RWPE1 (cell line): ENCODE measurements at places on chromosomes 2 and 18.

DNA sequence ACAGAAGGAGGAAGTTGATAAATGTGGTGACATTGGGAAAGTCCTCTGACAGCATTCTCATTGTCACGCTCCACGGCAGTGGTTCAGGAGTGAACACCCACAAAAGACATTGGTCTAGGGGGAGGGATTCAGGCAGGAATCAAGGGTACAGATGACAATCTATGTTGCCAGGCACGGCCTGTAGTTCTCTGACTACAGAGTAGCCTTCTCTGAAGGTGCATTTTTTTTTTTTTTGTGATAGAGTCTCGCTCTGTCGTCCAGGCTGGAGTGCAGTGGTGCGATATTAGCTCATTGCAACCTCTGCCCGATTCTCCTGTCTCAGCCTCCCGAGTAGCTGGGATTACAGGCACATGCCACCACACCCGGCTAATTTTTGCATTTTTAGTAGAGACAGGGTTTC is 7.4 kb upstream of the MOB1A start:
- no peak for DNase-seq

DNA sequence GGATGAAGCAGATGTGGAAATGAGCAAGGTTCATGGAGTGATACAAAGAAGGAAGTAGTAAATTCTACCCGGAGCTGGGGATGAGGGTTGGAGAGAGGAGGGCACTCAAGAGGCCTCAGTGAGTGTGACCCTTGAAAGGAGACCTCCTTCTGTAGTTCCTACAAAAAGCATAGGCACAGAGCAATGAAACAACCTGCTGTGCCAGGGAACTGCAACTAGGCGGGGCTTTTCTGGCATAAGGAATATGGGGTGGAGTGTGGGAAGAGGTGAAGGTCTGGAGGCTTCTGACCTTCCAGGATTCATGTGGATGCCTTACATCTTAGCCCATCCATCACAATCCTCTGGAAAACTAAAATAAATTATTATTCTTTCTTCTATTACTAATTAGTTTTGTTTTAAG is 25.5 kb upstream of the PGAP1 start:
- no peak for DNase-seq

GRCh38 chr2:197706839-197707207 is 1.7 kb downstream of the MARS2 start:
- DNase-seq: peak; percentile 4

DNA sequence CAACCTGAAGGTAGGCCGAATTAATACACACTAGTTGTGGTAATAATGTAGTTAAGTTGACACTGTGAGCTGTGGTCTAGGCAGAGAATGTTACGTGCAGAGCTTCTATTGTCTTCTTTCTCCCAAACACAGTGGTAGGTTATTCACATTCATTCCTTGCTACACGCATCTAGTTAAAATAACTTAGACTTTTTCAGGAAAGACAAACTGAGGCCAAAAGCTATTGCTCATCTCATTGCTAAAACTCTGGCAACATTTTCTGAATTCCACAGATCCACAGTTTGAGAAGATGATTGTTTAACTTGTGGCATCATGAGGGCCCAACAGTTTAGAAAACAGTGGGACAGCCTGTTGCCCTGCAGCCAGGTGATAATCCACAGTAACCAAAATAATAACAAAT is 850.4 kb upstream of the FSHR start:
- DNase-seq: no peak

- no peak for DNase-seq
Measured at GRCh38 chr2:54504866-54505265, 48.7 kb downstream of the SPTBN1 start.

GRCh38 chr2:101500180-101500579 is 25.3 kb upstream of the RFX8 start:
- DNase-seq: no peak

- no peak for DNase-seq
Measured at GRCh38 chr2:187266147-187266546, 181.9 kb downstream of the CALCRL start.

GRCh38 chr2:219620546-219620945 is 6.9 kb upstream of the SLC4A3 start:
- no peak for DNase-seq

- DNase-seq: no peak
Measured at GRCh38 chr2:187569571-187569970, 15.3 kb upstream of the TFPI start.

DNA sequence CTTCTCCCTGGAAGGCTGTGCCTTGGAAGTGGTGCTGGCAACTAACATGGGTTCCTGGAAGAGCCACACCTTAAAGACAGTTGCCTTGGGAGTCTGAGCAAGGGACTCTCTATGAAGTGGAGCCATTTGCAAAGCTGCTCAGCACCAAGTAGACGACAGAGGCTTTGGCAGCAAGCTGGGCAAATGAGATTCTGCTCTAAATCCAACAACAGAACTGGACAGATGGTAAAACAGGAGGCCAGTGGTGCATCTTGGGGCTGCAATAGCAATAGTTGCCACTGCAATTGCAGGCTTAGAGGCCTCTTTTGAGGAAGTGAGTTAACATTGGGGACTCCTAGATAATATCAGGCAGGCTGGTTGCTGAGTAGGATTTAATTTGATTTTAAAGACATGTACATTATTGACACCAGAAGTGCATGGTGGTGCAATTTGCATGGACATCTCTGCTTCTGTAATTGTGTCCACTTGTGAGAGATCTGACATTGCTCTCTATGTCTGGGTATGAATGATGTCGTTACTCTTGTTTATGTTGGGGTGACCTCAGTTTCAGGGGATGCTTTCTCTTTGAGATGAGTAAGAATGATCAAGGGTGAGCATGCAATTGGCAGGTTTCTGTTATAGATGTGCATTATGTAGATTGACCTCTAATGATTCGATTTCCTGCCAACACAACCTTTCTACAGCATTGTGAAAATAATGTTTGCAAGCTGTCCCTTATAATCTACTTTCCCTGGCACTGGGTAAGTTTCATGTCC is 568.3 kb upstream of the MEX3C start:
- DNase-seq: no peak

DNA sequence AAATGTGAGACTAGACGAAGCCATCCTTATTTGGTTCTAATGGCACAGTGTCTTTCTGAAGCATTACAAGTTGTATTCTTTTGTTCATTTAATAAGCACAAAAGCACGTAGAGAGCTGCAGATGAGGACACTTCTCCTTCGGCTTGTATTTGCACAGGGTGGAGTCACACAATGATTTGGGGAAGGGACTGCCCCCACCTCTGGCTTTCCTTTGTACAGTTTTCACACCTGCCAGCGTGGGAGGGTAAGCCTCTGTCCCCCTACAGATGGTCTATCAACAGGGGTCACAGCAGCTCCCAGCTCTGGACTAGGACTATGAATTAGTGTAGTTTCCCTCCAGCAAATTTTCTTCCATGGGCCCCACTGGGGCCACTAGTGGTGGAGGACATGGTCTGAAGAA is 108.2 kb upstream of the KLHL14 start:
- no peak for DNase-seq

DNA sequence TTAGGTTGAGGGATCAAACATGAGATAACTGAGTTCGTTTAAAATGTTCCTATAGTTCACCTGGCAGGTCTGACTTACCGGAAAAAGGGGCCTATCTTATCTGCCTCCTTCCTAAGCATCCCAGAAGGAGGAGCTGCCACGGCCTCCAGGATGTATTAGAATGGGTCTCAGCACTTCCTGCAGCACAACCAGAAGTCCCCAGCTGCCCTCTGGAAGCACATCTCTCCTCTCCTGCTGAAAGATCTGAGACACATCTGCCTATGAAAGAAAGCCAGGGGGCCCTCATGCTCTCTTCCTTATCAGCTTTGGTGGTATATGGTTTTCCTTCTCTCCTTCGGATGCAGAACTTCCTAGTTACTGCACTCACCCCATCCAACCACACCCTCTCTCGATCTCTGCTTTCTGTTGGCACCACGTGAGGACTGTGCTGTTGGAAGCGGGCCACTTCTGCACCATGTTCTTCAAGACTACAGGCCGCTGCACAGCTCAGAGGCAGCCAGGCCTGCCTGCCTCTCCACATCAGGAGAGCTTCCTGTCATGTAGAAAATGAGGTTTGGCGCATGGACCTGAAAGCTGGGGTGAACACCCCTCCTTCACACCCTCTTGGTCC is 6.5 kb downstream of the IGFBP5 start:
- DNase-seq: no peak

DNA sequence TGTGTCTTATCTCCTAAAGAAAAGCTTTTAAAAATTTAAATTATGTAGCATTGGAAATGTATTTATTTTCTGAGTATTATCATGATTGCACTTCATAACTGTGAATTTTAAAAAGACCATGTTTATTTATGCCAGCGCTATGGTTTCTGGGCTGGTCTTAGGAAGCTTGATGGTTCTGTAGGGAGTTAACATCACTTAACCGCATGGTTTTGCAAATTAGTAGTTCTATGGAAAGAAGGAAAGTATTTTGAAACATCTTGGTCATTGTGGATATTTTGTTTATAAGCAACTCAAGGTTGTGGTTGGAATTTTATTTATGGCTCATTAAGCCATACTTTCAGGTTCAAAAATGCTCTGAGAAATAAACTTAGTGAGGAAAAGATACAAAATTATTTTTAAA is 549.4 kb downstream of the STK39 start:
- DNase-seq: no peak

DNA sequence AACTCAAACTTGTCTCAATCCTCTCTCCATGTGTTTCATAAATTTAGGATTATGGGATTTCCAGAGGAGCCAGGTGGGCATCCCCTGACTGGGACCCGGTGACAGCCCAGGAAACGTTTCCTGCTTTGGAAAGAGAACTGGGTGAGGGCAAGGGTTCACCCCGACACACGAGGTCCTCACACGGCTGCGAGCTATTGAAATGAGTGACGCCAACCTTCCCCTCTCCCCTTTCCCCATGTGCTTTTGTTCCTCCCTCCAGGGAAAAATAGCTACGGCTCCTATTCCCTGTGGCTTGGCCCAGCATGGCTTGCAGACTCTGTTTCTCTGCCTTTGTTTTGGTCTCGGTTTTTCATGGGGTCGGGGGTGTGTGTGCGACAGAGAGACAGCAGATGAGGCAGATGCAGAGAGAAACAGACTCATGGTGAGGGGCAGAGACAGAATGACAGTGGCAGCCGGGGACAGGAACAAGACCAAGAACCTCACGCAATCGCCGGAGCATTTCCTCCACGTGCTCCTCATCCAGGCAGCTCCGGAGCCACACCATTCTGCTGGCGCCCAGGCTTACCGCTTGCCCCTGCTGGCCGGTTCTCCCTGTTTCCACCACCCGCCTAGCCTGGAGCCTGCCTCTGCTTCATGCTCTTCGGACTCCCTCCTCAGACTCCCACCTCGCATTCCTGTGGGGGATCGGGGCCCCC is 238.5 kb downstream of the DYSF start:
- DNase-seq: no peak

GRCh38 chr2:68032702-68033101 is 30.1 kb downstream of the C1D start:
- DNase-seq: no peak

- DNase-seq: no peak
Measured at GRCh38 chr2:206287197-206287596, 12.7 kb downstream of the ZDBF2 start.

DNA sequence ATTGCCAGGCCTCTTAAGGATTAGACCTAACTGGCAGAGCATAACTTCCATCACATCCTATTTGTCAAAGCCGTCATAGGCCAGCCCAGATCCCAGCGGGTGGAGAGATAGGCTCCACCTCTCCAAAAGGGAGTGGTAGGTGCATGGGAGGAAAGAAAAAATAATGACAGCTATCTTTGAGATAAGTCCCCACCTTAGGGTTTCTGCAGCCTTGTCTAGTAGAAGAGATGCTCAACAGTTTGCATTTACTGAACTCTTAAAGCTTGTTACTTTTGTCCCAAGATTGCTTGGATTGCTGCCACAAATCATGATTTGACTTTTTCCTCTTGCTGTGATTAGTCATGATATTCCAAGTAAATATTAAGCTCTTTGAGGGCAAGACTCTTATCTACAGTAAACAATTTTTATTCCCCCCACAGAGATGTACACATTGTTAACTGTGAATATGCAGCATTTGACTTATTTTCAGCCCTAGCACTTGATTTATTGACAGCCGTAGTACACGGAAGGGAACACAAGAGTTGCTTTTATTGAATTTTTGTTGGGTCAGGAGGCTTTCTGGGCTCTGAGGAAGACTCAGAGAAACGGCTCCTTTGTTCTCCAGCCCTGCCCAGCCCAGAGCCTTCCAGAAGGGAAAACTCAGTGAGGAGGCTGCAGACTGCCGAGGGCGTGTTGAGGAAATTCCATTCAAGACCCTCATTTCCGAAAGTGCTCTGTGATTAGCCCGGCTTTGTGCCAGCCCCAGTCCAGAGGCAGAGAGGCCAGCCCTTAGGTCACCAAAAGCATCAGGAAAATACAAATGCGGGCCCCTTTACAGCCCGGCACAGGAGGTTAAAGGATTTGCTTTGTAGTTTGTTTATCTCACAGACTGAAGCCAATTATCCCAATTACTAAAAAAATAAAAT is 75.5 kb upstream of the ZNF532 start:
- no peak for DNase-seq

GRCh38 chr18:66560094-66560493 is 43.8 kb downstream of the CDH19 start:
- peak; percentile 4 for DNase-seq

- DNase-seq: no peak
Measured at GRCh38 chr2:109133746-109134145, 4.7 kb downstream of the SH3RF3 start.

DNA sequence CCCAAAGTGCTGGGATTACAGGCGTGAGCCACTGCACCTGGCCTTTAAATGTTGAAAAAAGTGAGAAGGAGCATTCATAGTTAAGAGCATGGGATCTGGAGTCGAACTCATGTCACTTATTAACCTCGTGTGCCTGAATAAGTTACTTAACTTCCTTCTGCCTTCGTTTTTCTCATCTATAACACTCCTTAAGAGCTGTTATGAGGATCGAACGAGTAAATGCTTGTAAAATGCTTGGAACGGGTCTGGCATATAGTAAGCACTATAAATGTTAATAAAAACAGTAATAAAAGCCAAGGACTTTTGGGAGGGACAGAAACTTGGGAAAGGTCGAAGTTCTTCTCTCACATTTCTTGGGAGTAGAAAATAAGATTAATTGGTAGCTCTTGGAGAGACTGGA is 40.8 kb downstream of the RAB10 start:
- DNase-seq: no peak

GRCh38 chr2:32274289-32274688 is 3.4 kb upstream of the YIPF4 start:
- DNase-seq: no peak

GRCh38 chr2:238695538-238695937 is 152.3 kb upstream of the TWIST2 start:
- DNase-seq: no peak

DNA sequence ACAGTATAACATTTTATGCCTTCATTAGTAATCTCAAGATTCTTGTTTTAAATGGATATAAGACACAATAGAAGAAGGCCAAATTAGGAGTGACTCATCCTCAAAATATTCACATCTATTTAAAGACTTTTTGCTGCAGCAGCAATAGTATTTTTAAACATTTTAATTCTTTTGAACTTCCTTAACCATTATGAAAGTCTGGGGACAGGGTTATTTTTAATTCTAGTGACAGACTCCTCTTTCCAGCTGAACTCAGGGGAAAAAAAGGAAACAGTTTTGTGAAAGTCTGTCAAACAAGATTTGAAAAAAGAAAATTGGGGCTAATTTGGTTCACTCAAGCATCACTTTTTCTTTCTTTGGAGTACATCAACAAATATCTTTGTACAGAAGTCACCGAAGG is 541.8 kb downstream of the NUP35 start:
- DNase-seq: no peak
